ENCODE measurements at places on chromosomes 12 and 14.

DNA sequence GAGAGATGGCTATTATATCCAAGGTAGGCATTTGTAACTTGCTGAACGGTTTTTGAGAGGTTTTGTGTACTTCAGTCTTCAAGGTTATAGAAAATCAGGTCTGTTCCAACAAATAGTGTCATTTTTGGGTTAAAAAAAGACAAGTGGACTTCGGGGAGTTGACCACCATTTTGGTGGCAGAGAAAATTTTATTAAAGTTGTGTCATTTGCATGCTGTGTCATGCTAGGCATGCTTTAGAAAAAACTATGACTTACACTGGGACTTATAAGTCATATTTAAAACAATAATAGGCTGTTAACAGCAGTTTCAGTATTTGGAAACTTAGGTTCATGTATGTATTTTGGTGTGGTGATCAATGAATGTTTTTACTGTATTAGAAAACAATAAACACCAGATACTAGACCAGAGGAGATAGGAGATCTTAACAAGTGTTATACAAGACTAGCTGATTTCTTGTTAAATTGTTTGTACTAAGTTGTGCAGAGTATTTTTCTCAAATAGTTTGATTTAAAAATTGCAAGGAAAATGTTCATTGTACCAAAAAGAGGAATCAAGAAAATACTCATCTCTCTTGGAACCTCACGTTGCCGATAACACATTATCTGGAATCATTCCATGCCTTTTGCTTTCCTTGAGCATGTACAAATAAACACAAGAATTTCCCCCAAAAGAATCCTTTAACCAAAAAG lies 1.4 kb downstream of the RAN start:
- DNase-seq: no peak

GRCh38 chr12:21296751-21297406 lies 37.8 kb downstream of the SLCO1A2 start:
- no peak for DNase-seq

- DNase-seq: no peak
Measured at GRCh38 chr12:65330331-65330730, 51.8 kb downstream of the MSRB3 start.

DNA sequence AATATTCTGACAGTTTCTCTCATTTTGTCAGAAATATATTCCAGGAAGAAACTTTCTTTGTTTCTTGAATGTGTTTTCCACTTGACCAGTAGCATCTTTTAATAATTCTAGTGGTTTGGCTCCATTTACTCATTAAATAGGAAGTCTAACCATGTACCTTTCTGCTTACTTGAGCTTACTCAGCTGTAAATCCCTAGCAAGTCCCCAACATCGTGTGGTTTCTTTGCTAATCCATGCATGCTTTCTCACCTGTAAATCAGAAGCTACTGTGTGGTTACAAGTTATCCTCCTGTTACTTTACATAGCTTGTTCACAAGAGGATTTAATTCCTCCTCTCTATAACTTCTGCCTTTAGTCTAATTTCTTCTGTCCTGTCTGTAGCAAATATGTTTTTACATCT lies 227.7 kb downstream of the FSCB start:
- no peak for DNase-seq

DNA sequence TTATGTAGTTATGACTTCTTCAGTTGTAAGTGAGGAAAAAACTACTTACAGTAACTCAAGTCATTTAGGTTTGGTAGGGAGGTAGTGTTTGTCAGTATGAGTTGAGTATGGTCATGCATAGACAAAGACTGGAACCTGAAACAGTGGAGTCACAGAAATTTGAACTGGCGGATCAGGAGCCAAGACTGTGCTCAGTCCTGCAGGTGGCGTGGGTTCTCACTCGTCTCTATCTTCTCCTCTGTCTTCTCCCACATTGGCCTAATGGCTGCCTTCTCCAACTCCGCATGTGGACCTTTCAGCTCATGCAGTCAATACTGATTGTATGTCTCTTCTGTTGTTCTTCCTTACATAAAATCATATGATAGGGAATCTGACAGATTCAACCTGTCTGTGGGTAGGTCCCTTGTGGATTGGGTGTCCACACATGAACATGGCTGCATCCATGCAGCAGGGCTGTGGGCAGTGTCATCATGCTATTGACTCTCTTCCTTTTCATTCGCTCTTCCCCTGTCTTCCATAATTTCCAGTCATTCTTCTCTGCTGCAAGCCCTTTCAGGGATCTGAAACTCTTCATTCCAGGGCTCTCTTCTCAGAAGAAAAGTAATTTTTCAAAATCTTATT lies 78.8 kb upstream of the NEDD1 start:
- no peak for DNase-seq

DNA sequence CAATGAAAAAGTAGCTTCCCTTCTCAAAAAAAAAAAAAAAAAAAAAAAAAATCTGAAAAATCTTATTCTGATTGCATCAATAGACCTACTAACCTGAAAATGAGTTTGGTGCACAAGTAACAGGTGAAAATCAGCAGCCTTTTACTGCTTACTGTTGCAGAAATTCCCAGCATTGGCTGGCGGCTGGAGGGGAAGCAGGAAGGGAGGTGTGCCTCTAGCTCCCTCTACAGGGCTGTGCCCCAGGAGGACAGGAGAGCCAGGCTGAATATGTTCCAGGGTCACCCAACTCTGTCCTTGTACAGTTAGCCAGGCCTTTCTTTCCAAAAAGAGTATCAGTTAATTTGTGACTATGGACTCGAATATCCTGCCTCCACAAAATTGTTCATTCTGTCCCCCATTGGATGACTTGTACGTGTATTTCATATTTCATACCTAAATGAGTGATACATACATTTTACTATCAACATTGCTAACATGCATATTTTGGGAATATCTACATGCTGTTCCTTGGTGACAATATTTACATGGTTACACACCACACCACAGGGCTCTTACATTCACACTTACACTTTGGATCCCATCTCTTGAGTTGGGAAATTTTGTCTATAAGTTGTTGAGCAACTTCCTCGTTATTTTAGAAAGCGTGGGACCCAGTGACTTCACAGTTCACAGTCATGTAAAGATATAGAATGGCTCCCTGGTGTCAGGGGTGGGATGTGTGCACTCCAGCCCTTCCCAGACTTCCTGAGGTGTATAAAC lies 124.8 kb downstream of the SAMD4A start:
- DNase-seq: peak; percentile 9

DNA sequence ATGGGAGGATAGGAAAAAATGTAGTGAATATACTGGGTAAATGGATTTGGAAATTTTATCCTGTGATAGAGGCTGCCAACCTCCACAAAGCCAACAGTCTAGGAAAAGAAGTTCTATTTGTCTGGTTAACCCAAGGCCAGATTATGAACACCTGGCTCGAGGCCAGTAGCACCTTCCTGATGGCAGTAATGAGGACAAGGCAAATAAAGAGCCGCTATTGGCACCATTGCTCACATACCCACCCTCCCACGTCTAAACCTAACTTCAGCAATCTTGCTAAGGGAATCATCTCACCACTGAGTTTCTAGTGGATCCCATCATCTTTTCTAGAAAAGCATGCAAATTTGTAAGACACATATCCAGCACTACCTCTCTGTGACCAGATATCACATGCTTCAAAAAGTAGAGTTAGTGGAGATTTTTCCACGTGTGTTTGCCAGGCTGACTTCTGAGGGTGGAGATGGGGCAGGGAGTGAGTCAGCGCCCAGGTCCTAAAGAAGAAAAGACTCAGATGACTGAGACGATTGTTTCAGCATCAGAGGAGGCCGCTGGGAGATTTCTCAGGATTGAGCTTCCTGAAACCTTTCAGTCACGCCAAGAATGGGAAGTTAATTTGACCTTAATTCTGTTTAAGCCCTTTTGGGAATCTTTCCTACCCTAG lies 362.9 kb downstream of the EMP1 start:
- no peak for DNase-seq

- DNase-seq: no peak
Measured at GRCh38 chr12:3446235-3446634, 44.8 kb upstream of the PRMT8 start.

GRCh38 chr12:114812858-114813761 lies 129.1 kb upstream of the TBX3 start:
- DNase-seq: no peak

GRCh38 chr12:65004270-65004669 lies 116.8 kb downstream of the WIF1 start:
- DNase-seq: no peak

- DNase-seq: peak; percentile 68
Measured at GRCh38 chr12:6959058-6959804, 8.1 kb downstream of the PTPN6 start.

DNA sequence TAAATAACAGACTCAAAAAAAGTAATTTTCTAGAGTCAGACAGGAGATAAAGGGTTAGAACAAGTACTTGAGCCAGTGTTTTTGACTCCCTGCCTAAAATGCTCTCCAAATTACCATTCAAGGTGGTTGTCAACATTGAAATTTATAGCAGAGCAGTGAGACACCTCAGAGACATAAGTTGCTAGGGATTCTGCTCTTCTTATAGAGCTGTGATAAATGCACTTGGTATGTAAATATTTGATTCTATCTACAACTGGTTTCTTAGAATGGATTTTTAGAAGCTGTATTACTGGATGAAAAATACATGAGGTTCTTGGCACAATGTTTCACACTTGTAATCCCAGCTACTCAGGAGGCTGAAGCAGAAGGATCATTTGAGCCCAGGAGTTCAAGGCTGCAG lies 83.9 kb upstream of the OSBPL8 start:
- DNase-seq: no peak

DNA sequence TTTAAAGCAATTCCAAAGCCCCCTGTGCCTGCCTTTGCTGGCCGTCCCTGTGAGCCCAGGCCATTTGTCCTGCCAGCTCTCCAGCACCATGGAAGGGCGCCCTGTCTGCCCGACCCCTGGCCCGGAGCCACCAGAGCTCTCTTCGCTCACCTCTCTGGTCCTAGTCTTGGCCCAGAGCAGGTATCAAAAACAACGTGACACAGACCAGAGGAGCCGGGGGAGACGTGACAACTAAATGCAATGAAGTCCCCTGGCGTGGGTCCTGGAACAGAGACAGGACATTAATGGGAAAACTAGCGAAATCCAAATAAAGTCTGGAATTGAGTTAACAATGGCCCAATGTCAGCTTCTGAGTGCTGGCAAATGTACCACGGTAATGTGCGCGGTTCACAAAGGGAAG lies 83.2 kb upstream of the DIO3 start:
- no peak for DNase-seq

DNA sequence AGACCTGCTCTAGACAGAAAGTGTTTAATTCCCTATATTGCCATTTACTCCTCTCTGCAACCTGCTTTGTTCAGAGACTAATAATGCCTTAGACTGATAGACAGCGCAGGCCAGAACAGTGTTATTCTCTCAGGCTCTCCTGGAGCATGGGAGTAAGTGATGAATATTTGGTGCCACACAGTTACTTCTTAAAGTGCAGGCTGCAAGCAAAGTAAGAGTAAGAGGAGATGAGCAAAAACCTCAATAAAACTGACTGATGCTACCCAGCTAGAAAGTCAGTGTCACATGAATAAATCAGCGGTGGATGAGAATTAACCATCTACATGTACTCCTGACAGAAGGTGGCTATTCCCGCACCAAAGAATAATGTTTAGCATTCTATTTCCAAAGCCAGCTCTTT lies 9.9 kb downstream of the TRIM9 start:
- DNase-seq: no peak

DNA sequence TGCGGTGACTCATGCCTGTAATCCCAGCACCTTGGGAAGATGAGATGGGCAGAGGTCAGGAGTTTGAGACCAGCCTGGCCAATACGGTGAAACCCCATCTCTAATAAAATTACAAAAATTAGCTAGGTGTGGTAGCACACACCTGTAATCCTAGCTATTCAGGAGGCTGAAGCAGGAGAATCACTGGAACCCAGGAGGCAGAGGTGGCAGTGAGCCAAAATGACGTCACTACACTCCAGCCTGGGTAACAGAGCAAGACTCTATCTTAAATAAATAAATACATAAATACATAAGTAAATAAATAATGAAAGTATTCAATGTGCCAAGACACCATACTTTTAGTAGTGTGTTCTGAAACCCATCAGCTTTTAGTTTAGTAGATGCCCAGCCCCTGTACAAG lies 308.1 kb upstream of the FLRT2 start:
- no peak for DNase-seq

GRCh38 chr14:99707420-99707819 lies 23.3 kb downstream of the CYP46A1 start:
- no peak for DNase-seq

DNA sequence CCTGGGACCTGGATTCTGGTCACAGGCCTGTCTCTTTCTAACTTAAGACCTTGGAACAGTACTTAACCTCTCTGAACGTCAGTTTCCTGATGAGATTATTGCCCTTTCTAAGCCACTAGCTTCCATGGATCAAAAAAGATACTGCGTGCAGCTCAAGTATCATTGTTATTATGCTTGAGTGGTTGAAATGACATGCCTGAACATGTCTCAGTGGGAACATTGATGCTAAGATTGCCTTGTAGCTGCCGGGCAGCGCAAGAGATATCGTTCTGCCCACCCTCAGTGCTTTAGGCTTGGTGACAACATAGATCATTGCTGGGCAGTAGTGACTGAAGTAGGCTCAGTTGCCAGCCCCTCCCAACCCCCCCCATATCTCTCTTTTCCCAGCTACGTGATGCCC lies 131.9 kb downstream of the SMOC1 start:
- no peak for DNase-seq

DNA sequence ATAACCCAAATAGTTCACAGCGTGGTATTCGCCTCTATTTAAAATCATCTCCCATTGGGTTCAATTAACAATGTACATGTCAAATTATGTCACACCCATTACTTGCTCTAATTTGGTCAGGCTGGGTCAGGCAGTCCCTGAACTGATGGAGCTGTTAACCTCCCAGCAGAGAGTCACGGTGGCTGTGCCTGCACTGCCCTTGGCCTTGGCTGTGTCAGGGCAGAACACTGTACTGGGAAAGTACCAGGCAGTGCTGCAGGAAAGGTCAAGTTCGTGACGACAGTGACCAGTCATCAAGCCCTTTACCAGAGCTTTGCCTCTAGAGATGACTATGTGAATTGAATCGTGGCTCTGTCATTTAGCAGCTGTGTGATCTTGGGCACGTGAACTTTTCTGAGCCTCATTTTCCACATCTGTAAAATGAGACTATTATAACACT lies 100.0 kb downstream of the ARF6 start:
- DNase-seq: no peak

GRCh38 chr12:128571906-128572810 lies 251.6 kb downstream of the SLC15A4 start:
- DNase-seq: no peak

- no peak for DNase-seq
Measured at GRCh38 chr12:17304503-17305347, 698.8 kb upstream of the LMO3 start.

DNA sequence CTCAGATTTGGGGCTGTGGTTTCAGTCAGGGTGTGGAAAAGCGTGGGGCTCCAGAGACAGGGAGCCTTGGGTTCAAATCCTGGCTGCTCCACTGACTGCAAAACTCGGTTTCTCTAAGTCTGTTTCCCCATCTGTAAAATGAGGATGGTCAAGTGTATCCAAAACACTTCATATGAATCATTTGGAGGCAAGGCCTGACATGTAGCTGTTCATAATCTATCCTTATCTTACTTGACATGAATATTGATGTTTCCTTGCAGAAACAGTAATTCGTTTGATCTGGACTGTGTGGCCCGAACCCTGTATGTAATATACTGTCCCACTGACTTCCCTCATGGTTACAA lies 1.5 kb upstream of the CCDC63 start:
- DNase-seq: no peak

GRCh38 chr12:117547209-117547608 lies 185.8 kb upstream of the NOS1 start:
- DNase-seq: no peak
